CD4-positive, CD25-positive, alpha-beta regulatory T cell (primary cell): ENCODE measurements at places on chromosomes 16 and 17.

- no peak for DNase-seq
Measured at GRCh38 chr17:11387610-11388009, 146.6 kb downstream of the SHISA6 start.

DNA sequence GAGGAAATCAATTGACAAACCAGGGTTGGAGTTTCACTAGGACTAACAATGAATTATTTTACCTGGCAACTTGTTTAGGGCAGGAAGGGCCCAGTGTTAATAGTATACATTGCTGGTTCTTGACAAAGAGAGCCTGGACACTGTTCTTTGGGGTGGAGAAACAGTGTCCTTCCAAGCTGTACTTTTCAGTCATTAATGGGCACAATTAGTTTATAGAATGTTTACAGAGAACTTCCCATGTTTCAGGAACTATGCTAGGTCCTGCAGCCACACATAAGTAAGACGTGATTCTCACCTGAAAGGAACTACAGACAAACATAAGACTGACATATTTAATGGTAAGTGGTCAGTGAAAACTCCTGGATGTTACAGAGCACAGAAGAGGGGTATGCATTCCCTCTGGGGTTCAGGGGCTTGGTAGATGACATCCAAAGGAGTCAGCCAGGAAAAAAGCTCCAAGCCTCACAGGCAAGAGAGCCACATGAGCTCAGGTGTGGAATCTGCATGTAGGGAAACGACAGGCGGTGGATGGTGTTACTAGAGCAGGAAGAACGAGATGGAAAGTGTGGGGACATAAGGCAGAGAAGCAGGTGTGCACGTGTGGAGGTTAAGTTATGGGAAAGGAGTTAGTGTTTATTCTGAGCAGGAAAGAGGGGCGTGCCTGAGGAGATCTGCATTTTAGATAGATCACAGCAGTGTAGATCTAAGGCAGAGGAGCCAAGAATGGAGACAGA lies 3.8 kb upstream of the DYNLL2 start:
- DNase-seq = no peak

- no peak for DNase-seq
Measured at GRCh38 chr16:75181630-75182029, 25.3 kb downstream of the CTRB2 start.

DNA sequence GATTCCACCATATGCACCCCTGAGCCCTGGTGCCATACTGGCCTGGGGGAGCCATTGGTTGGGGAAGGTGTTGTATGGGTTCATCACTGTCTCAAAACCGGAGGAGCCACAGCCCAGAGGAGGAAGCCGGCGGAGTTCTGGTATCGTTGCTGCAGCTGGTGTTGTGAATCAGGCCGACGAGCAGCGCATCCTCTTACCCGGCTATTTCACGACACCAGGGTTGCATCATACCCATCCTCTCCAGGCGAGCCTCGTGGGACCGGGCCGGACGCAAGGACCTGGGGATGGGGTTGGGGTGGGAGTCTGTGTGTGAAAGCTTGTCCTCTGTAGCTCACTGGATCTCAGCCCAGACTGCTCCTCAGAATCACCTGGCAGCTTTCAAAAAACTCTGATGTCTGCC lies 6.6 kb upstream of the SLC12A3 start:
- no peak for DNase-seq

- no peak for DNase-seq
Measured at GRCh38 chr17:47676199-47676472, 17.8 kb upstream of the TBKBP1 start.

DNA sequence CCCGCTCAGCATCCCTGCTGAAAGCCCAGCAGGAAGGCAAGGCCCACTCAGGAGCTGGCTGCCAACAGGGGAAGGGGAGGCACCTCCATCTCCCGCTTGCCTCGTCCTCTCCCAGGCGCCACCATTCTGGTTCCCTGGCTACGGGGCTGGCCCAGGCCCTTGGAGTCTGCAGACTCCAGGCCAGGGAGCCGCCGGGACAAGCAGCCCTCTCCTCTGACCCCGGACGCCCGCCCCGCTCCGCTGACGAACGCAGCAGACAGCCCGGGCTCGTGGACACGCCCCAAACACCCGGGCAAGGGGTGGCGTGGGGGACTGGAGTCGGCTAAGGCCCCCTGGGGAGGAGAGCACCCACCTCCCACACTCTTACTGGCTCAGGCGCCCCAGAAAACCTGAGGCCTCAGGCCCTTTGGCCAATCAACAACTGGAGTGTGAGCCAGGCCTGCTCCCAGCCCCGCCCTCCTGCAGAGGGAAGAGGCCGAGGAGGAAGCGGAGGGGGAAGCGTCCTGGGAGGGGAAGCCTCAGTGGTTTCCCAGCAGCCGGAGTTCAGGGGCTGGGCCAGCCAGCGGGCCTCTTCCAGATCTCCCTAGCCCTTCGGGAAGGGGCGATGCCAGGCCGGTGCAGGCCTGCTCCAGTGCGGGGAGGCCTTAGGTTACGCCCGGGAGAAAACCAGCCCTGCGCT lies 4.2 kb downstream of the MNT start:
- peak; percentile 35 for DNase-seq

GRCh38 chr16:5561800-5562199 lies 464.2 kb upstream of the EEF2KMT start:
- no peak for DNase-seq

- DNase-seq = no peak
Measured at GRCh38 chr17:73733517-73733916, 89.3 kb upstream of the SDK2 start.

DNA sequence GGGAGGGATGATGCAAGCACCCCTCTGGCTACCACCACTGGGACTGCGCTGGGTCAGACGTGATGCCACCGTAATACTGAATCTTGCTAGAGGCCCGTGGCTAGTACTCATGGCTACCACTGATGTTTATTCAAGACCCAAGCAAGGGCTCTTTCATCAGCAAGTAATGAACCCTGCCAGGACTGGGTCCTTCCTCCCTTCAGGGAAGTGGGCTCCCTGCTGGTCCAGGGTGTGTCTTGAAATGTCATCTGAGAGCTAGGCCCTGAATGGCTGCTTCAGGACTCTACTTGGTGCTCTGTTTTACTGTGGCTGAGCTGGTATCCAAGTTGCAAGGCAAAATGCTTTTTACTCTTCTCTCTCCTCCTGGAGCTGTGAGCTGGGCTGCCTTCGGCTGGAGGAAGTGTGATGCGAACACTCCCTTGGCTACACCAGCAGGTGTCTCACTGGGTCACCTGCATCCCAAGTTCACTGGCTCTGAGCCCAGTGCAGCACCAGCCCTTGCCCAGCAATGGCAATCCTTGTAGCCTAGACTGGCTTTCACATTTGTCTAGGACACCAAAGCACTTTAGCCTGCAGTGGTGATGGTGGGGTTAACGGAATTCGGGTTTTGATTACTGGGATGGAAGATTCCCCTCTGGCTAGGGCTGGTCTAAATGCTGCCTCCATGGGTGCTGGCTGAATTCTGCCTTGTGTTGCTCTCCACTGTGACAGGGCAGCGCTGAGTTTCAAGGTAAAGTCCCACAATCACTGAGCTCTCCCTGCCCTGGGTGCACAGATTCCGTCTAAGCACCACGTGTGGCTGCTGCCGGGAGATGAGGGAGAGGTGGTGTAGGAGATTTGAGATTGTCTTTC lies 98.6 kb downstream of the USP22 start:
- DNase-seq = peak; percentile 48

DNA sequence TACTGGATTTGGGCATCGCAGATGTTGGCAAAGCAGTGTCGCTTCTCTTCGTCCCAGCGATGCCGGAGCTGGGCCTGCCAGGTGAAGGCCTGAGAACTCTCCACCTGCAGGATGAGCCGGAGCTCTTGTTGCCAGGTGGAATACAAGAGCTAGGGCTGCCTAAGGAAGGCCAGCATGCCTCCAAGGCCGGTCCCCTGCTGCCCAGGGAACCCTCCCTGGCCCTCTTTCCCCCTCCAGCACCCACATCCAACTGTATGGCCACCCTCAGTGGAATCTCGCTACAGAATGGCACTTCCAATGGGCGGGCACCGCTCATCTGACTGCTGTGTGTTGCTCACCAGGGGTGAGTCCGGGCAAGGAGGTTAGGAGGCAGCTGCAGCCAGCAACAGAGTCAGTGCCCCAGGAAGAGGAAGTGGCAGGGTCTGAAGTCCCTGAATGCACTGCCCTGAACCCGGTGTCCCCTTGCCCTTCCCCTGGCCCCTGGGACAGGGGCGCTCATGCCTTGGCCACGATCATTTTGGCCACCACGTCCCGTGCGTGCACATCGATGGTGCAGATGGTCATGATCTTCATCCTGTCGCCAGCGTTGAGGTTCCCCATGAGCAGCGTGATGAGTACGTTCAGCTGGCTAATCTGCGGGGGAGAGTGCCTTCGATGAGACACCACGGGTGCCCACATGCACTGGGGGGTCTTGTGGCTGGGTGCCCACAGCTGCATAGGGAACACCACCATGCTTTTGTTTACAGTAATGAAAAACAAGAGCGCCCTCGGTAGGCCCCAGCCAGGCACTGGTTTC lies 75.8 kb downstream of the DNAH17 start:
- DNase-seq = no peak

- no peak for DNase-seq
Measured at GRCh38 chr16:73356401-73357079, 308.6 kb upstream of the ZFHX3 start.

- DNase-seq = no peak
Measured at GRCh38 chr16:54171626-54172537, 114.7 kb downstream of the IRX3 start.

GRCh38 chr16:89004209-89004831 lies 27.3 kb upstream of the CBFA2T3 start:
- no peak for DNase-seq

- no peak for DNase-seq
Measured at GRCh38 chr16:67803894-67804293, 2.5 kb downstream of the RANBP10 start.

- DNase-seq = peak; percentile 84
Measured at GRCh38 chr17:29567554-29568330, 759 bp upstream of the TP53I13 start.

DNA sequence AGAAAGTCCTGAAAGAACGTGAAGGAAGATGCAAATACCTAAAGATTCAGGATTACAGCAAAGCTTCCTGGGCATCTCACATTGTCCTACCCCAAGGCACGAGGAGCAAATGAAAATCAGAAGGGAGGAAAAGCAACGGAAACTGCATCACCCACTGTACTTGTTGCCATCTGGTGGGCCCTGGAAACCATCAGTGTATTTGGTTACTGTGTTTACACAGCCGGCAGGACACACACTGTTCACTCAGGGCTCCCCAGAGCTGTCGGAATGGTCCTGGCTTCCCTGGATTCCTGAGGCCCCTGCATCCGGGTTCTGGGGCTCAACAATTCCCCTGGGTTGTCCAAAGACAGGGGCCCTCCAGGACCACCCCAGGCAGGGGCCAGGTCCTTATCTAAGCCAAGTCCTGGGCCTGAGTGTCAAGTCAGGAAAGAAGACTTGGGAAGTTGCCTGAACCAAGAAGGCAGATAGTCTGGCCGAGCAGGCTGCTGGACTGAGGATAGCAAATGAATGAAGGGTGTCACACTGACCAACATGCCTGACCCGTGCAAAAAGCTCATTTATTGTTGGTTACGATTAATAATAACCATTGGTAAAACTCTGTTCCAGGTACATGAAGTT lies 52.8 kb downstream of the SOX9 start:
- no peak for DNase-seq

DNA sequence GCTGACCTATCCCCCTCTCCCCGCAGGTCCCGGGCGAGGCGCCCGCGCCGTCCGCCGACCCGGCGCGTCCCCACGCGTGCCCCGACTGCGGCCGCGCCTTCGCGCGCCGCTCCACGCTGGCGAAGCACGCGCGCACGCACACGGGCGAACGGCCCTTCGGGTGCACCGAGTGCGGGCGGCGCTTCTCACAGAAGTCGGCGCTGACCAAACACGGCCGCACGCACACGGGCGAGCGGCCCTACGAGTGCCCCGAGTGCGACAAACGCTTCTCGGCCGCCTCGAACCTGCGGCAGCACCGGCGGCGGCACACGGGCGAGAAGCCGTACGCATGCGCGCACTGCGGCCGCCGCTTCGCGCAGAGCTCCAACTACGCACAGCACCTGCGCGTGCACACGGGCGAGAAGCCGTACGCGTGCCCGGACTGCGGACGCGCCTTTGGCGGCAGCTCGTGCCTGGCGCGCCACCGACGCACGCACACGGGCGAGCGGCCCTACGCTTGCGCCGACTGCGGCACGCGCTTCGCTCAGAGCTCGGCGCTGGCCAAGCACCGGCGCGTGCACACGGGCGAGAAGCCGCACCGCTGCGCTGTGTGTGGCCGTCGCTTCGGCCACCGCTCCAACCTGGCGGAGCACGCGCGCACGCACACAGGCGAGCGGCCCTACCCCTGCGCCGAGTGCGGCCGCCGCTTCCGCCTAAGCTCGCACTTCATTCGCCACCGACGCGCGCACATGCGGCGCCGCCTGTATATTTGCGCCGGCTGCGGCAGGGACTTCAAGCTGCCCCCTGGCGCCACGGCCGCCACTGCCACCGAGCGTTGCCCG lies 10.3 kb downstream of the ZNF771 start:
- peak; percentile 91 for DNase-seq

DNA sequence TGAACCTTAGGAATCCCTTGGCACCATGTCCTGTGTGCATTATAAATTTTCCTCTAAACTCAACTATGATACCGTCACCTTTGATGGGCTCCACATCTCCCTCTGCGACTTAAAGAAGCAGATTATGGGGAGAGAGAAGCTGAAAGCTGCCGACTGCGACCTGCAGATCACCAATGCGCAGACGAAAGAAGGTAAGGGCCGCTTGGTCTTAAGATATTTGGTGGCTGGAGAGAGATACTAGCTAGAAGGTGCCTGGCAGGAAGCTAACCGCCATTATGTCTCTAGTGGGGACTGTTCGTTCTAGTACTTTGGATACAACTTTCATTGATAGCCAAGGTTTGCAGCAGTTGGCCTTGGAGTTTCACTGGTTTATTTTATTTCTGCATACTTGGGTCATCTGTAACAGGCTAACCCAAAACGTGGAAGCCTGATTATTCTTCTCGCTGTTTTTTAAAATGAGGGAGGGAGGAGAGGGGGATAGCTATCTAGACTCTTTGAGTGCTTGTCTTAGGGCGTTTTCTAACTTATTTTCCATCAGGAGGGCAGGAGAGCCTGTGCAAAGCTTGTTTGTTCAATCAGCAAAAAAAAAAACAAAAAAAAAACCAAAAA lies 1.3 kb downstream of the RBBP6 start:
- peak; percentile 58 for DNase-seq

- no peak for DNase-seq
Measured at GRCh38 chr16:84887207-84887606, 67.4 kb downstream of the CRISPLD2 start.

DNA sequence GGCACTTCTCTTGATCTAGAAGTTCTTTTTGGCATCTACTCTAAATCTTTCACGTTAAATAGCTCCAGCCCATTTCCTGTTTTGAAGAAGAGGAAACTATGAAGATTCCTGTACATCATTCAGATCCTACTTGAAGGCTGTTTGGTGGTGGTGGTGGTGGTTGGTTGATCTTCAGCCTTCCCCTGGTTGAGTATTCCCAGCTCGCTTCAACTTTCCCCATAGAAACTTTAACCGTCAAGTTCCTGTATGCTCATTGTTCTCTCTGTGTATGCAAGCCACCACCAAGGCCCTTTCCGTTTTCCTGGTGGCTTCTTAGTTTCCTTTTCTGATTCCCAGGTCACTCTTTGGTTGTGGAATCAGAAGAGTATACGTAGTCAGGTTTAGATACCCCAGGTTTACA lies 3.3 kb downstream of the LRRC46 start:
- no peak for DNase-seq

- DNase-seq = no peak
Measured at GRCh38 chr17:48617471-48618255, 2.6 kb upstream of the HOXB8 start.
